Dermis blood vessel endothelial cell (primary cell): ENCODE measurements at places on chromosomes 2 and 18.

GRCh38 chr18:37313624-37314023 is 252.0 kb downstream of the CELF4 start:
- no peak for DNase-seq

DNA sequence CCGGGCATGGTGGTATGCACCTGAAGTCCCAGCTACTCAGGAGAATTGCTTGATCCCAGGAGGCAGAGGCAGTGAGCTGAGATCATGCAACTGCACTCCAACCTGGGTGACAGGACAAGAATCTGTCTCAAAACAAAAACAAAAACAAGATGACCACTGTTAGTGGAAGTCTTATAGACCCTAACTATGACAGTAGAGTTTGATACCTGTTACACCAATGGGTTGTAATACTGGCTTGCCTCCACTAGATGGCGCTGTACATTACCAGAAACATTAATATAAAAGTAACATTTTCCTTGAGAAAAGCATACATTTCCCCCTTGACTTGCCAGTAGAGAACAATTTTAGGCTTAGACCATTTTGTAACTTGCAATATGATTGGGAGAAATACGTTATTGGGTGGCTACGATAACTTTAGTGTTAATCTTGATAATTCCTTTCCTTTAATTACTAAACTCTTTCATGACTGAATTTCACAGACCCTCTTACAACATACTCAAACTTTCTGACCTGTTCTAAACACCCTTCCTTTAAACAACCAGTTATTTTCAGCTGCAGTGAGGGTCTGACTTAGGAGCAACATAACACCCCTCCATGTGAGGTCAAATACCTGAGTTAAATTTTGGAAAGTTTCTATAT is 19.5 kb downstream of the SLC25A52 start:
- peak; percentile 71 for DNase-seq

DNA sequence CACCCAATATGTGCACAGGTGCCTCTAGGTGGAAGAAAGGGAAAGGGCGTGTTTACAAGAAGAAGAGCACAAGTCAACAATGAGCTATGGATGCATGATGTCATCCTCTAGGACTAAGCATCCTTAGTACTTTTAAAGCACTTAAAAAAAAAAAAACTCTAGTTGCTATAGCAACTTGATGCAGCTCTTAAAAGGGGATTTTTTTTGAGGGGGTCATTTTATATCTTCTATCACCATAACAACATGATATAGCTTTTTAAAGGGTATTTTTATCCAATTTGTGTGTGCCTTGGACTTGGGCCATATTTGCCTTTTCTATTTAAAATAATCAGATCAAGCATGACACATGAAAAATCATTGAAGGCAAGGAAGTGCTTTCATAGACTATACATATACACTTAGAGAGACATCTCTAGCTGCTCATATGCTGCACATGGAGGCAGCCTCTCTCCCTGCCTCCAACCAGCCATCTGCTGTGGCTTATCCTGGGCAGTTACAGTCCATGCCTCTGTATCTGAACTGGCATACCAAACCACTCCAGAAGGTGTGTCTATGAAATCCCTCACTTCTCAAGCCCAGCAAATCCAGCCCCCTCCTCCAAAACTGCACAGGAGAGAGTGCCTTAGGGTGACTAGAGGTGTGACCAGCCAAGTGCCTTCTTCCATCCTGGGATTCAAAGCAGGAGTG is 165.4 kb downstream of the MSH2 start:
- no peak for DNase-seq

- peak; percentile 67 for DNase-seq
Observed at GRCh38 chr2:54605836-54606235, 117.6 kb upstream of the EML6 start.

DNA sequence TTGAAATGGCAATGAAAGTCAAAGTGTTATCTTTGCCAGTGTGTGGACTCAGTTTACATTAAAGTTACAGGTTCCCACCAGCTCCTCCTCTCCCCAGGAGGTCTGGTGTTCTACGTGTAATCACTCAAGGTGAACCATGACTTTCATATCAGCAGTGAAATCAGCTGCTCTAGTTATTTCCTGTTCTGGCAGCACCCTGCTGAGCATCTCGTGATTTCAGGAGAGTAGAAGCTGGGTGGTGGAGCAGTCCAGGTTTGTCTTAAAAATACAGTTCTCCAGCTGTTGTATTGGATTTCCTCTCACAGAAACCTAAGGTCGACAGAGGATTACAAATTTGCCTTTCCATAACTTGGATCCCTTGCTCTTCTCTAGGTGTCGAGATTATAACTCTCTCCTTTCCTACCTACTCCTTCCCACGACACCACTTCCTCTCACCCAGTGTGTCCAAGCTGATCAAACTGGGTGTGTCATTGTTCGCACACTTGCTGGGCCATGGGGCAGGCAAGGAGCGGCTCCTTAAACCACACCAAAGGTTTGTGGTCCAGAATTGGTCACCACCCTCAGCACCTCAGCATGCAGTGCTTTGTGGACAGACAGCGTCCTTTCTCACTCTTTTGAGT is 13.0 kb upstream of the ARHGAP25 start:
- DNase-seq, result no peak

DNA sequence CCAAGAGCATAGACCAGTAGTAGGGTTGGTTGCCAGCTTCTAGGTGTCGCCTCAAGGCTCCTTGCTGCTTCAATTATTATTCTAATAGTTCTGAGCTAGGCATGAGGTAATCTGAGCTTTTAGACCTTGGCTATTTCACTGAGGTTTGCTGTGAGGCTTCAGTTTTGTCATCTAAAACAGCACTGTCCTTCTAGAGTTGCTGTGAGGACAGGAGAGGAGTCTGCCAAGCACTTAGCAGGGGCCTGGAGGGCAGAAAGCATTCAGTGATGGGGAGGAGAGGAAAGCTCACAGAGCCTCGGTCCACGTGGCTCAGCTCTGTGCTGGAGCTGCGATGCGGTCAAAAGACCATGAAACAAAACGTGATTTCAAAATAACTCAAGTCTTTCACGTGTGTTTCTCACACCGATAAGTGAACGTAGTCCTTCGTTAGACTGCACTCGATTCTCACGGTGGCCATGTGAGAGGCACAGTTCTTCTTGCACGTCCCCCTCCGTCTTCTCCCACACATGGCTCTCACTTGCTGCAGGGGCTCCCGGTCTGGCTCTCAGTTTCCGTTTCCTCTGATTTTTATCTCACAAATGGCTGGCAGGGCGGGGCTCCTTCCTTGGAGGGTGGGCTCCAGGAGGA is 113.7 kb downstream of the B3GNT2 start:
- peak; percentile 41 for DNase-seq

- no peak for DNase-seq
Observed at GRCh38 chr2:216865658-216866057, 5.8 kb upstream of the TNP1 start.
